ENCODE measurements at places on chromosomes 11 and 22.
A peak's percentile ranks its signal among the peaks of the same experiment; 100 is the strongest.

GRCh38 chr22:17350292-17350691 is 19.0 kb upstream of the CECR2 start:
- DNase-seq: no peak

DNA sequence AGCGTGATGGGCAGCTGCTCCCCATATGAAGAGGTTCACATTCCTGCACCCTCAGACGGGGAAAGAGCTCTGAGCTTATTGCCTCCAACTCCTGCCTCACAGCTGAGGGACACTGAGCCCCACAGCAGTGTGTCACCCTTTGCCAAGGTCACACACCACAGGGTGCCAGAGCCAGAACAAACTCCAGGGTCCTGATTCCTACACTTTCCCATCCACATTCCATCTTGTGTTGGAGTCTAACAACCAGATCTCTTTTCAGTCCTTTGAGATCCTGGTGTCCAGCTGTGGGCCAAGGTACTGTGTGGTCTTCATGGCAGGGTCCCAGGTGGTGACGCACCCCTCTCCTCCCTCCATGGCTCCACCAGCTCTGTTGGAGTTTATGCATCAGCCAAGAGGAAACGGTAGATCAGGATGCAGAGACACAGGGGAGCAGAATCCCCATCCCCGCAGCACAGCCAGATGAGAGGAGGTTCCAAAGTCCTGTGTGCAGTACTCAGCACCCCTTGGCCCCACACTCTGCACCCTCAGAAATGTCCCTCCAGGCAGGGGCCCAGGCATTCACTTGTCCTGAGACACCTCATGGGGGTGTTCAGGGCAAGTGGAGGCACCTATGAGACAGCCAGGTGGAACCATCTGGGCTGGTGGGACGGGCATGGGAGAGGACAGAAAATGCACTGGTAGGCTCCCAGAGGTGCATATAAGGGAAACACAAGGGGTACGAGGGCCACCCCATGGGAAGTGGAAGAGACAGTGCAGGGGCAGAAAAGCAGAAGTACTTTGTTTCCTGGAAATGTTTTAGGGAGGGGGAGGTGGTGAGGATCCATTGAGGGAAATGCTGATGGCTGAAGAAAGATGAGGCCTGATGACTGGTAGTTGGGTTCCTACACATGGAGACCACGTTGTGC is 32.6 kb upstream of the GNAZ start:
- no peak for DNase-seq

DNA sequence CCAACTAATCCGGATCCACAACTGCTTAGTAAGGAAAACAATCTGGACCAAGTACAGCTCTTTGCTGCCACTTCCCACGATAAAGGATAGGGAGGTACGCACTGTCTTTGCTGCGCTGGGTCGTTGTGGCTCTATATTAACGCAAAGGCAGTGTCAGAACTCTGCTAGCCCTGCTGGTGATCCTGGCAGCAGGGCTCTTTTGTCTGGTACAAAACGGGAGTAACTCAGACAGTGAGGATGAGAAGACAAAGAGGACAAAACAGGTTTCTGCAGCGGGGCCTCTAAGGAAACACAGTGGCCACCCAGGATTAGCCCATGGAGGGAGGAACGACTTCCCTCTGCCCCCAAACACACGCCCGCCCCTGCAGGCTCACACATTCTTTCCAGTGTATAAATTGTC is 26.1 kb downstream of the GAL start:
- no peak for DNase-seq

GRCh38 chr22:17339095-17339693 is 30.1 kb upstream of the CECR2 start:
- no peak for DNase-seq

- peak; percentile 22 for DNase-seq
Observed at GRCh38 chr22:20013382-20013871, 3.2 kb downstream of the ARVCF start.

DNA sequence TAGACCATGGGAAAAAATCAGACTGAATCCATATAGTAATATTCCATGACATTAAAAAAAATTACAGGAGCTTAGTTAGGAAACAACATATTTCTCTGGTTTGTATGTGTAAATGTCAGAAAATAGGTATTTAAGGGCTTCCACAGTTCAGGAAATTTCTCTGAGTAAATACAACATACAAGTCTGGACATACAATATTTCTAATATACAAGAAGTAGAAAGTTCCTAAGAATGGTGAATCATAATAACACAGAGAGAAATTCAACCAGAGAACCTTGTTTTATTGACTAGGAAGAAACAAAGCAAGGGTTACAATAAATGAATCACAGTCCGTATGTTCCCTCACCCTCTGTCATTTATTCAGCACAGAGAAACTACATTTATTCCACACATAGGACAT is 532.7 kb upstream of the FAT3 start:
- DNase-seq: no peak

DNA sequence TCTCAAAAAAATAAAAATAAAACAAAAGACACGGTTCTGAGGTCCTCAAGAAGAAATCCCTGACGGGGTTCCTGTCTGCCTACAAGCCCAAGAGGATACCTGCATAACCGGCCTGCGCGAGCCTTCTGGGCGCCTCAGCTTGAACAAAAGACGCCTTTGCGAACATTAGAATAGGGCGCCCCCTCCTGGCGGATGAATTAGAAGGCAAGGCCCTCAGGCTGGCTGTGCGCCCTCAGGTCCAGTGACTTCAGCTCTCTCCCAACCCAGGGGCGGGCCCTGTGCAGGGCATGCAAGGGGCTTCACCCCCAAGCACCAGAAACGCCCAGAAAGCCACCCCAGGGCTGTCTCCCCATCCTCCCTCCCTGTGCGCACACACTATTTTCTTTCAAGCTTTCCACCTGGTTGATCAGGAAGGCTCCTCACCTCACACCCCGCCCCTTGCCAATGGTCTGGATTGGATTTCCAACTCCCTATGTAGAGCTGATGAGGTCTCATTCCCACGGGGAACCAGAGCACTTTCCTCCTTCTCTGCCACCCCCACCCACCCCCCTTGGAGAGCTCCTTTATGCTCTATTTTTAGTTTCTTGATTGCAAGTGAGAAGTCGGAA is 273.3 kb downstream of the BUD13 start:
- peak; percentile 8 for DNase-seq

- DNase-seq: no peak
Observed at GRCh38 chr11:68666849-68667248, 17.5 kb upstream of the GAL start.

DNA sequence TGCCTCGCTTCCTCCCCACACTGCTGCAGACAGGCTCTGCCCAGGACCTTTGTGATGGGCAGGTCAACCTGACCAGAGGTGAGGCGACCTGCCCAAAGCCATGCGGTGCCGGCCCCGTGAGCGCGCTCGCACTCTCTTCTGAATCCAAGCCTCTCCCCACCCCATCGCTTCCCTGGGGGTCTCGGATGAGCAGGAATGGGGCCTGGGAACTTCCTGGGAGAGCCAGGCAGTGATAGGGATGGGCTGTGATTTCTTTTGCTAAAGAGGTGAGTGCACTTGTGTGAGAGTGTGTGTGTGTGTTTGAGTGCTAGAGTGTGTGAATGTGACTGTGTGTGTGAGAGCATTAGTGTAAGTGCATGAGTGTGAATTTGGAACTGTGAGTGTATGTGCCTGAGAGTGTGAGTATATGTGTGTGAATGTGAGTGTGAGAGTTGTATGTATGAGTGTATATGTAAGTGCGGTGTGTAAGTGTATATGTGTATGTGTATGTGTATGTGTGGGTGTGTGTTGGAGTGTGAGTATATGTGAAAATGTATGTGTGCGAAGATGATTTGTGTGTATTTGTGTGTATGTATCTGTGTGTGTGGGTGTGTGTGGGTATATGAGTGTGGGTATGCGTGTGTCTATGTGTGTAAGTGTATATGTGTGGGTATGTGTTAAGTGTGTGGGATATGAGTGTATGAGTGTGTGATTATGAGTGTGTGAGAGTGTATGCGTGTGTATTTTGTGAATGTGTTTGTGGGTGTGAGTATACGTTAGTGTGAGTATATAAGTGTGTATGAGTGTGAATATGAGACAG is 11.7 kb upstream of the LRRC10B start:
- no peak for DNase-seq

GRCh38 chr22:42962295-42963230 is 52.4 kb downstream of the PACSIN2 start:
- DNase-seq: no peak

- DNase-seq: no peak
Observed at GRCh38 chr11:128416976-128417375, 170.4 kb downstream of the ETS1 start.

- DNase-seq: no peak
Observed at GRCh38 chr11:74221816-74222215, 50.7 kb downstream of the PPME1 start.

GRCh38 chr11:64900263-64900678 is 16.7 kb downstream of the ATG2A start:
- DNase-seq: peak; percentile 60

DNA sequence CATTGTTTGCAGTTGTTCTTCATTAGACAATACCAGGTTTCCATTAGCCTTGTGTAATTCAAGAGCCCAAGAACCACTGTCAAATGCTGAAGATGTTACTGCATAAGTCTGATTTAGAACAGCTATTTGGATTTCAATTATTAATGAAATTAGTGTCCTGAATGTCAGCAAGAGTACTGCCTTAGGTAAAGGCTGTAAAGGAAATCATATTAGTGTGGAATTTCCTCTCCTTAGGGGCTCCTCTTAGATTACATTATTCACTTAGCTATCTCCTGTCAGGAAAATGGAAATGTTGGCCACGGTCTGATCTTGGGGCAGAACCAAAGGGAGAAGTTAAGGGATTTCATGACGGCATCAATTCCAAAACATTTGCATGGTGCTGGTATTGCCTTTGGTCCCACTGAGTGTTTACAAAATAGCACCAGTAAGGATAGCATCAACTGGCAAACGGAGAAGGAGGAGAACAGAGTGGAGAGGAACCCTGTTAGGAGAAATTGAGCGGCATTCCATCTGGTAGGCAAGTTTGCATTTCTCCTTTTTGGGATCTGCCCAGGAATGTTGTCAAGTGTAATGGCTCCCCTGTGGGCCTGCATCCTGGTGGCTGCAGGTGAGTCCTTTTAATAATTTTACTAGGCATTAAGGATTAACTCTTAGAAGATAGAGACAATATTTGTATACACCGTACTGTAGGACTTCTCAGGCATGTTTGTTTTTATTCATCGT is at the start of gene HTR3B:
Gene HTR3B (plus strand): TSS at position 418 of the 723 bp plus-strand sequence. CDS start 138 bp downstream, at position 556.
- DNase-seq: no peak

Measured in stimulated activated CD4-positive, alpha-beta T cell treated with anti-CD3 and anti-CD28 coated beads, TNF-alpha, amount 100 ng/mL, for 24 hours (primary cell).